ENCODE measurements at places on chromosomes 1 and 21.

GRCh38 chr1:61254634-61255357 lies 172.4 kb downstream of the NFIA start:
- DNase-seq = no peak

- DNase-seq = no peak
These were observed 83.8 kb downstream of the EVI5 start for GRCh38 chr1:92701147-92701546.

- no peak for DNase-seq
These were observed 77.0 kb upstream of the ARHGAP29 start for GRCh38 chr1:94314222-94314858.

DNA sequence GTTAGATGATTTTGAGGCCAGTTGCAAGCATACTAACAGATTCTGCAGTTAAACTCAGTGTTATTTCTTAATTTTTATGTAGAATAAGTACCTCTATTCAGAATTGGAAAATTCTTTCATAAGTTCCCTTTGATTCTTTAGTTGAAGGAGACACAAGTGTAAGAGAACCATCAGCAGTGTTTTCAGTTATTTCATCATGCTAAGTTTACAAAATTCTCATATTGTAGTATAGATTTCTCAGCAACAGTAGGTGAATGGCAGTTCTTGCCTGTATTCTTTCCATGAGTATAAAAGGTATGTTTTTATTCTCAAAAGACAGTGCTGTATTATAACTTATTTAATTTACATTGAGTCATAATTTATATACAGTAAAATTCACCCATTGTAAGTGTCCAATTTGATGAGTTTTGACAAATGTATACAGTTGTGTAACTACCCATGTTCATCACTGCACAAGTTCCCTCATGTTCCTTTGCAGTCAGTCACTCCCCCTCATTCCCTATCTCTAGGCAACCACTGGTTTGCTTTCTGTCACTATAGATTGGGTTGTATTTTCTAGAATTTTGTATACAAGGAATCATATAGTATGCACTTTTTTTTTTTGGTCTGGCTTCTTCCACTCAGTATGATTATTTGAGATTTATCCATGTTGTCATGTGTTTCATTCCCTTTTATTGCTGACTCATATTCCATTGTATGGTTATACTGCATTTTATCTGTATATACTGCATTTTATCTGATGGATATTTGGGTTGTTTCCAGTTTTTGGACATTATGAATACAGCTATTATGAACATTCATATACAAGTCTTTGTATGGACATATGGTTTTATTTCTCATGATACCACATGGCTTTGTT lies 3.9 kb downstream of the RPS6KC1 start:
- no peak for DNase-seq

GRCh38 chr1:46012236-46012635 lies 120.2 kb downstream of the PIK3R3 start:
- DNase-seq = no peak

DNA sequence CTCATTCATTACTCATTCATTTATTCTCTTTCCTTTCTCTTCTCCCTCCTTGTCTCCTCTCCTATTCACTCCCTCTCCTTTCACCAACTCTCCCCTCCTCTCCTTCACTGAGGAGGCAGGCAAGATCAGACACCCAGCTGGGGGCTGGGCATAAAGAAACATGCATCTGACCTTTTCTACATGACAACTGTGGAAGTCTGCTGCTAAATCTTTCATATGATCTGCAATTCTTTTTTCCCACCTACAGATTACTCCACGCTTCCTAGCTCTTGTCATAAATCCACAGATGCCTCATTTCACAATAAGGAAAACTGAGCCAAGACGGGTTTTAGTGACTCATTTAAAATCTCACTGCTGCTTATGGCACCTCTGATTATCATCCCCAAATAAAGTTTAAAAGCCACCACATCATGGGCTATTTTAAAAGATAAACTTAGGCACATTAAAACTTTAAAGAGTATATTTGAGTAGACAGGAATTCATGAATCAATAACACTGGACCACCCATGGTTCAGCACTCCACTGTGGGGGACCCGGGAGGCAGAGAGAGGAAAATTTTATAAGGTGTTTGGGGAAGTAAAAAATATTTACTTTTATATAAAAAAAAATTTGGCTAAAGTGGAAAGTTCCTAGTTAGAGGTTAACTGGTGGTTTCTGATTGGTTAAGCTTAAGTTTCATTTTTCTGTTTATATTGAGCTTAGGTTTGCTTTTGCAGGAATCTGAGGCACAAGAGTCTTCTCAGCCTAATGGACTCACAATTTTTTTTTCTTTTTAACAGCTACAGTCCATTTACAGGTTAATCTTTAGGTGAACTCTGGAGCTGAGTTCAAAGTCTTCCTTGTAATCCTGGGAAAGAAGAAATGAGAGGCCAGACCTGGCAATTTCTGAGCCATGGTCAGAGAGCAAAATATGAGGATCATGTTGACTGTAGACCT lies 55.8 kb upstream of the DNAH14 start:
- no peak for DNase-seq

DNA sequence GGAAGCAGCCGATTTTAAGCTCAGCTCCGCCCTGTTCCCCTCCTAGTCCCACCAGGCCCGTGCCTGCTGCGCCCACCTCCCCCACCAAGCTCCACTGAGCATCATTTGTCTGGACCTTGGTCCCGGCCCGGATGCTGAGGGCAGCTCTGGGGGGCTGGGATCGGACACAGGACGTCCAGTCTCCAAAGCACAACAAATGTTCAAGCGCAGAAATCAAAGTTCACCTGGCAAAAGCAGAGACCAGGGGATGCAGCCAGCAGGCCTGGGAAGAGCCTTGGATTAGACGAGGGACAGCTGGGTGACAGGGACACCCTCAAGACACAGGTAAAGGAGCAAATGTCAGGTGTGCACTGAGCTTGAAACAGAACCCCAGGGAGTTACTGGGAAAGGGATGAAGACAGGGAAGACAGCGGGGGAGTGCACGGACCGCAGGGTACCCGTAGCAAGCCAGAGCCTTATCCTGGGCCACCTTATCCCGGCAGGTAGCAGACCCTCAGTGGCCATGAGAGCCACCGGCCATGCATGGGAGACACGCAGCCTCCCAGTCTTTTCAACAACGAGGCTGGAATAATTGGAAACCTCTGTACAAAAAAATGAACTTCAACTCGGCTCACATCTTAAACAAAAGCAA lies 22.2 kb upstream of the TMEM52 start:
- DNase-seq = no peak

DNA sequence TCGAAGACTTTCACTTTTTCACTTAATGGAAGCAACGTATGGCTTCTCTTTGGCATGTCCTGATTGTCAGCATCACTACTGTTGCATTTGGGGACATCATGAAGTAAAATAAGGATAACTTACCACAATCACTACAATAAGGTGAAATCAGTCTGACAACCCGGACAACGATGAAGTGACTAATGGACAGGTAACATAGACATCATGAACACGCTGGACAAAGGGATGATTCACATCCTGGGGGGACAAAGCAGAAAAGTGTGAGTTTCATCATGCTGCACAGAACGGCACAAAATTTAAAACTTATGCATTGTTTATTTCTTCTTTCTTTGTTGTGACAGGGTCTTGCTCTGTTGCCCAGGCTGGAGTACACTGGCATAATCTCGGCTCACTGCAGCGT lies 53.9 kb downstream of the FH start:
- DNase-seq = no peak

- no peak for DNase-seq
These were observed 1.5 kb upstream of the MCOLN3 start for GRCh38 chr1:85049735-85050166.

DNA sequence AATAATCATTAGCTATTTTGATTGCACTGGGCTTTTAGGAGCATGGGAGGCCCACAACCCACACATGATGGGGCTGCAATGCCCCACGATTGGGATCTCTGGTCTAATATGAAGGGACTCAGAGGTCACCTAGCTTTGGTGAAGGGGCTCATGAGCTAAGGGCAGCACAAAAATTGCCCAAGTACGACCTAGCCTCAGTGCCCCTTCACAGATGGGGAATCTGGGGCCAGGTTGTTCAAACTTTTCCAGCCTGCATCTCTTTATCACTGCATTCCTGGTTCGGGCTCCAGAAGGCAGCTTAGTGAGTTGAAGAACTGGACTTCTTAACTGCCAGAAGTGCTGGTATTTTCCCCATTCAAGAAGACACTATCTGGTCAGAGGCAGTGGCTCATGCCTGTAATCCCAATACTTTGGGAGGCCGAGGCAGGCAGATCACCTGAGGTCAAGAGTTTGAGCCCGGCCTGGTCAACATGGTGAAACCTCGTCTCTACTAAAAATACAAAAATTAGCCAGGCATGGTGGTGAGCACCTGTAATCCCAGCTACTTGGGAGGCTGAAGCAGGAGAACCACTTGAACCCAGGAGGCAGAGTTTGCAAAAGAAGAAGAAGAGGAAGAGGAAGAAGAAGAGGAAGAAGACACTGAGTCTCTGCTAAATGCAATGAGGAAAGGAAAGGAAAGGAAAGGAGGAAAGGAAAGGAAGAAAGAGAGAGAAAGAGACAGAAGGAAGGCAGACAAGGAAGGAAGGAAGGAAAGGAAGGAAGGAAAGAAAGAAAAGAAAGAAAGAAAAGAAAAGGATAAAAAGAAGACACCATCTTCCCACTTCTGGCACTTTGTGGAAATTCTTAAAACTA lies 258.5 kb upstream of the IRF2BP2 start:
- no peak for DNase-seq

GRCh38 chr21:41068496-41068895 lies 99.5 kb upstream of the BACE2 start:
- no peak for DNase-seq

GRCh38 chr21:46031484-46031883 lies 49.9 kb downstream of the COL6A1 start:
- no peak for DNase-seq

DNA sequence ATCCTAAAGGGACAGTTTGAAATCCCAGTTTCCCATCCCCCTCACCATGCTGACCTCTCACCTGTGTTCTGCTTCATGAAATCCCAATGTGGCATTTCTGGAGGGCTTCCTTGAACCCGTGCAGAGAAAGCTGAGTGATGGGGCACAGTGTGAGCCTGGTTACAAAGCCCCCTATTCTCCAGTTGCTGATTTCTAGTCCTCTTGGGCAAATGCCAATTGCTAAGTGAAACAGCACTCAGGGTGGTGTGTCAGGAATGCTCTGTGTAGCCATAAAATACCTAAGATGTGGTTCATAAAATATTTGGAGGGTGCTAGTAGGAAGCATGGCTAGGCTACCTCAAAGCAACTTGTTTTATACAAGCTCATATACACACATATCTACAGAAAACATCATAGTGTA lies 32.0 kb downstream of the SUSD4 start:
- no peak for DNase-seq

DNA sequence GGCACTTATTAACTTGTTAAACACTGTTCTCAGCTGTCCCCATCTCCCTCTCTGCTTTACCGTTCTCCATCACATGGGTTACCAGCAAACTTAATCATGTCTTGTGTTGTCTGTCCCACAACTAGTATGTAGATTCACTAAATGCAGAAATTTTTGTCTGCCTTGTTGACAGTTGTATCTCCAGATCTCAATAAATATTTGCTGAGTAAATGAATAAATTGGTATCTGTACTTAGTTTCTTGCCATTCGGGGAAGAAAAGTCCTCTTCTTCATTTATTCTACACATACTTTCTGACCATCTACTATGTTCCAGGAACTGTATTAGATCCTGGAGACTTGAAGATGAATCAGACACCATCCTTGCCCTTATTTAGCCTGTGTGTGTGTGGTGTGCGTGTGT lies 97.9 kb downstream of the KCND3 start:
- DNase-seq = no peak

DNA sequence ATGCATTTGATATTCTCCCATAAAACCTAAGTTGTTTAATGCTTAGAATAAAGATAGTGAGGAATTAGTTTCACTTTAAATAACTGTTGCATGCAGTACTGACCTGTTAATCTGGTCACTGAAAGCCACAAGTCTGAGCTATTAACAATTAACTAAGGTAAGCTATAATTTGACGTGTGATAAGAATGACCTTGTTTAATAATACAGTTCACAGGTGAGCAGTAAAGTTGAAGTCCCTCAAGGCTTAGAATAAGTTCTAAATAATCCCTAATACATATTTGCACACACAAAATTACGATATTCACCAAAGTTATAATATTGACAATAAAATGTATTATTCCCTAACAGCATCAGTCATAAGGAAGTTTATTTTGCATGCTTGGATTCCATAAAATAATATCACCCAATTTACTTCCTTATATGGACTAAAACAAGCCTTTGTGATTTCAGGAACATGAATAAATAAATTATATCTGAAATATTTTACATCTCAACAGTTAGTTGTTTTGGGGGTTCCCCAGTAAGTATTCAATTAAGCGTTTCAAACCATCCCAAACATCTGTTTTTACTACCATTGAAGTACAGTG lies 70.6 kb upstream of the CHRM3 start:
- no peak for DNase-seq

- DNase-seq = no peak
These were observed 75.6 kb downstream of the CD46 start for GRCh38 chr1:207827488-207827830.

- no peak for DNase-seq
These were observed 137.6 kb upstream of the RNPC3 start for GRCh38 chr1:103387898-103388297.

- no peak for DNase-seq
These were observed 143.0 kb downstream of the ELAVL4 start for GRCh38 chr1:50251702-50252101.

DNA sequence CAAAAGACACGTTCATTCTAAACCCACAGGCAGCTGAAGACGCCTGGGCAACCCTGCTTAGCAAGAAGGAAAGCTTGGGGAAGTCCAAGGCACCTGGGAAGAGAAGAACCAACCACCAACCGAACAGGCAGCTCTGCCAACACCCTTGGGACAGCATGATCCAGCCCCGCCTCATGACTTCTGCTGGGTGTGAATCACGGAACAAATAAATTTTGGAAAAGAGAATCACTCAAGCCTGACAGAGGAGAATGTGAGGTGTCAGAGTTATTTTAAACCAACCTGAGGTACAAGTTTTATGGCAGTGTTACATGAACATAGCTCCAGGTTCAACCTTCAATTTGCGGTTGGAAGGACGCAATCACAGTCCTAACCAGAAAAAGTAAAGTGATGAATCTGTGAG lies 10.0 kb upstream of the PADI4 start:
- DNase-seq = no peak

- DNase-seq = no peak
These were observed 2.7 kb downstream of the KIAA0319L start for GRCh38 chr1:35554266-35555211.

DNA sequence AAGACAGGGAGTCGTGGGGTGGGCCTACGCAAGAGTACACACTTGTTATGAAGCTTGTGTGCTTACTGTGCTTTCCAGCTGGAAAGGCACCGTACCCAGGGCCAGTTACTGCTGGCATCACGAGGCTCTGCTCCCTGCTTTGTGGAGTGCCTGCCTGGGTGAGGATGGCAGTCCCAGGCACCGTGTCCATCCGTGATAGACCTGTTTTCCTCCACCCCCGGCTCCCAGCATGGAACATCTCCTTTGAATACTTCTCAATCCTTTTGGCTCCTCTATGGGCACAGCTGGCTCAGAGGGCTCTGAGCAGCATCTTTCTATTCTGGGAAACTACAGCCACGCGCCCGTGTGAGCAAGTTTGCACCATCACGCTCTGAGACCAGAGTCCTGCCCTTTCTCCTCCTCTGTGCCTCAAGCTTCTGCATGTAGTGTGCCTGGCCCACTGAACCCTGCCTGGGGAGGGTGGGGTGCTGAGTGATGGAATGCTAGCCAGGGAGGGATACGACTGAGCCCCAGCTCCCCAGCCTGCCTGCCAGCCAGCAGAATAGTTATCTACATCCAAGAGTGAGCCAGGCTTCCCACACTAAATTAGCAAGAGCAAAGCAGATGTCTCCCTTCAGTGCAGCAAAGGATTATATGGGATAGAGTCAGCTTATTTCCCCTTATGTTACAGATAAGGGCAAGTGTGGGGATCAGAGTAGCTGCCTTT lies 7.1 kb upstream of the TNR start:
- DNase-seq = no peak

- DNase-seq = no peak
These were observed 76.8 kb downstream of the CD46 start for GRCh38 chr1:207828485-207829158.
